ENCODE measurements at places on chromosomes 7 and 10.

DNA sequence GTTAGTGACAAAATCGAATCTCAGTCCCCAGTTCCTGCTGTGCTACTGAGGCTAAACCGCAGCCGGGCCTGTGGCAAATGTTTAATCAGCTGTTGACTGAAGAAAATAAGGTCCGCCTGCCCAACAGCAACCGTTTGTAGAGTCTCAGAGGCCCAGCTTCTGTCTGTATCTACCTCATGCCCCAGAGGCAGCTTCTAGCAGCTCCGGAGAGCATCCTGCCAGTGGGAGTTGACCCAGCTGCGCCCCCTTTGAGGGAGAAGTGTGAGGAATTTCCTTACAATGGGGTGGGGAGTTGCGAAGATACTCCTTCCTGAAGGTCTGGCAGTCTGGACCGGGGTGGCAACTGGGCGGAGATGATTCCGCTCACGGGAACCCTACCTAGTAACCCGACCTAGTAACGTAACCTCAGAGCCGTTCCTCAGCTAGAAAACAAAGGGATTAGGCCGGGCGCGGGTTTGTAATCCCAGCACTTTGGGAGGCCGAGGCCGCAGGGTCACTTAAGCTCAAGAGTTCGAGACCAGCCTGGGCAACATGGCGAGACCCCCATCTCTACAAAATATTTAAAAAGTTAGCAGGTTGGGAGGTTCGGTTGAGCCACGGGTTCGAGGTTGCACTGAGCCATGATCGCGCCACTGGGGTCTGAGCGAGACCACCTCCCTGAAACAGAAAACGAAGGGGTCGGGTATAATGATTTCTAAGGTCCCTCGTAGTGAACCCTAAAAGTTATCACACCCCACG lies 846 bp upstream of the ZNF775 start:
- DNase-seq, result peak; percentile 53

- peak; percentile 74 for DNase-seq
Measured at GRCh38 chr10:13347043-13347499, 1.0 kb downstream of the SEPHS1 start.

DNA sequence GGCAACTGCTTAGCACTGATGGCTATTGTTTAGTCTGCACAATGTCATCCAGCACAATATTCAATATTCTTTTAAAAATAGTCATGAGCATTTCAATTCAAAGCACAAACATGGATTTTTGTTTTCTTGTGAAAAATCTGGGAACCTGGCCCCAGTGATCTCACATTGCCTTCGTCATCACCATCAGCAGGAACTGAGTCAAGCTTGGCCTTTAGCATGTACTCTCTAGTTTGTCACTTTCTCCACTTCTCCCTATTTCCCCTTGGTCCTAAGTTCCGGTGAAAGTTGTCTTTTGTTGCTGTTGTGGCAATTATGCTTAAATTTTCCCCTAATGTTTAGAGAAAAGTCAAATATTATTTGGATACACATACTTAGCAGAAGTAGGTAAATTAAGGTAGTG lies 252.9 kb upstream of the SORCS1 start:
- no peak for DNase-seq

- DNase-seq, result no peak
Measured at GRCh38 chr10:87506956-87507355, 2.3 kb downstream of the MINPP1 start.

DNA sequence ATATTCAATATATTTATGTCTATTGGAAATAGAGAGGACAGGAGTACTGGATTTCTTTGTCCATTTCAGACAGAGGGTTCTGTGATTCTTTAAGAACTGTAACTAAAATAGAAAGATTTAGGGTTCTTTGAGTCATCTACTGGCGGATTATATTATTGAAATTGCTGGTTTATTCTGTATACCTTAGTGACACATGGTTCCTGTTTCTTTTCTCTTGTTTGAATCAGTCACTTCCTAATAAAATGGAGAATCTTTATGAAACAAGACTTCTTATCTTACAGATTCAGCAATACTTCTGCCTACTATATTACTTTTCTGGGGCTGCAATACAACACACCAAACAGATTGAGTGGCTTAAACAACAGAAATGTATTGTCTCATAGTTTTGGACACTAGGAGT lies 20.8 kb upstream of the ZNF800 start:
- DNase-seq, result no peak
